NCI-H2171 treated with DMSO at 0.1 percent for 48 hours (cell line): ENCODE measurements at places on chromosomes 1 and 21.

DNA sequence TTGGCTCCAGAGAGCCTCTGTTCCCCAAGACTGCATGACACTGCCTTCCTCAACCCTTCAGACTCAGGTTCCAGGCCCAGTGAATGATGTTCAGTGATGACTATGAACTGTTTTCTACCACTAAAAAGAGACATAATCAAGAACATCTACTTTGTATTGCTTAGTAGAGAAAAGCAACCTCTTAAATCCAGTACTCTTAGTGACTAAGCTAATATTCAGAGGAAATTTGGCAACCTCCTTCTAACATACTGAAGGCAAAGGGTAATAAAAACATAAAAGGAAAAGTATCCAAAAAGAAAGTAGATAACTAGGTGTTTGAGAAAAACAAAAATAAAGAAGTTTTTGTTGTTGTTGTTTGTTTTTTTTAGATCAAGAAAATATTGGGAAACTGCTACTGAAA lies 153.3 kb upstream of the RUNX1 start:
- DNase-seq: no peak

DNA sequence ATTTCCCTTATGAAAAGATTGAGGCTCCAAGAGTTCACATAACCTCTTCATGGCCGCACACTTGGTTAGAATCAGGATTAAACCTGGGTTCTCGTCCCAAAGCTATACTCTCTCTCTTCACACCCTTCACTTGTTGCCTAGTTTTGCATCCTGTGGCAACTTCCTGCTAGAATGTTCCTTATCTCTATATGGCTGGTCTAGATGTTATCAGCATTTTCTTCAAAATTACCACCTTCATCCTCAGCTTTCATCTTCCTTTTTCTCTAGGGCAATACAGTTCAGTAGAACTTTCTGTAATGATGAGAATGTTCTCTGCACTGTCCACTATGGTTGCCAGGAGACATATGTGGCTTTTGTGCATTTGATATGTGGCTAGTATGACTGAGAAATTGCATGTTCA lies 31.1 kb upstream of the BCAR3 start:
- DNase-seq: no peak

DNA sequence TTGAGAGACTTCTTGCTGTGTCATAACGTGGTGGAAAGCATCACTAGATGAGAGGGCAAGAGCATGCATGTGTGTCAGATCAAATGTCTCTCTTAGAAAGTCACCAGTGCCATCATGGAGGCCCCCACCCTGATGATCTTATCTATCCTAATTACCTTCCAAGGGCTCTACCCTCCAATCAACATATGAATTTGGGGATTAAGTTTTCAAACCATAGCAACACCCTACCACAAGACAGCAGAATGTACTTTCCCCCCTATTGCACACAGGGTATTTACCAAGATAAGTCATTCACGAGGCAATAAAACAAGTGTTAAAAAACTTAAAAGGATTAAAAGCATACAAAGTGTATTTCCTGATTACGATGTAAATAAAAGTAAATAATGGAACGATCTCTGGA lies 515.6 kb downstream of the LMO4 start:
- DNase-seq: no peak

DNA sequence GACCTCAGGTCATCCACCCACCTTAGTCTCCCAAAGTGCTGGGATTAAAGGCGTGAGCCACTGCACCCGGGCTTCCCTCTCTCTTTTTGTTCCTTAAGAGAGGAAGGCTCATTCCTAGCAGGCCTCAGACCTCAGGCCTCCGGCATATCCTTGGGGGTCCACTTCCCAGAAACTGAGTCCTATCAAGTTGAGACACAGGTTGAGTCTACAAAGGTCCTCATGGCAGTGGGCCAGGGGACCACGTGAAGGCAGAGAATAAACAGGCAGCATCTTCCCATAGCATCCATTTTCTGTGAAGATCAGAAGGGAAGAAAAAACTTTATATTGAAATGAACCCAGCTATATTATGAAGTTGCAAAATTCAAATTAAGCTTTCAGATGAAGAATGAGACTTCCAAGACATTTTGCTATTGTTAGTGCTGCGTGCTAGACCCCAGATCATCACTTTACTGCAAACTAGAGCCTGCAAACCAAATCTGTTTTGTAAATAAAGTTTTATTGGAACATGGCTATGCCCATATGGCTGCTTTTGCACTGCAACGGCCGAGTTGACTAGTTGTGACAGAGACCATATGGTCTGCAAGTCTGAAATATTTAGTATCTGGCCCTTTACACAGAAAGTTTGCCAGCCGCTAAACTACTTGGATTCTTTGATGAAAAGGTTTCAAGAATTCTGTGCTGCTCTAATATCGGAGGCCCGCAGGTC lies 3.5 kb upstream of the CELA2A start:
- peak; percentile 63 for DNase-seq

GRCh38 chr1:31583995-31584868 lies 7.9 kb downstream of the TINAGL1 start:
- DNase-seq: no peak

DNA sequence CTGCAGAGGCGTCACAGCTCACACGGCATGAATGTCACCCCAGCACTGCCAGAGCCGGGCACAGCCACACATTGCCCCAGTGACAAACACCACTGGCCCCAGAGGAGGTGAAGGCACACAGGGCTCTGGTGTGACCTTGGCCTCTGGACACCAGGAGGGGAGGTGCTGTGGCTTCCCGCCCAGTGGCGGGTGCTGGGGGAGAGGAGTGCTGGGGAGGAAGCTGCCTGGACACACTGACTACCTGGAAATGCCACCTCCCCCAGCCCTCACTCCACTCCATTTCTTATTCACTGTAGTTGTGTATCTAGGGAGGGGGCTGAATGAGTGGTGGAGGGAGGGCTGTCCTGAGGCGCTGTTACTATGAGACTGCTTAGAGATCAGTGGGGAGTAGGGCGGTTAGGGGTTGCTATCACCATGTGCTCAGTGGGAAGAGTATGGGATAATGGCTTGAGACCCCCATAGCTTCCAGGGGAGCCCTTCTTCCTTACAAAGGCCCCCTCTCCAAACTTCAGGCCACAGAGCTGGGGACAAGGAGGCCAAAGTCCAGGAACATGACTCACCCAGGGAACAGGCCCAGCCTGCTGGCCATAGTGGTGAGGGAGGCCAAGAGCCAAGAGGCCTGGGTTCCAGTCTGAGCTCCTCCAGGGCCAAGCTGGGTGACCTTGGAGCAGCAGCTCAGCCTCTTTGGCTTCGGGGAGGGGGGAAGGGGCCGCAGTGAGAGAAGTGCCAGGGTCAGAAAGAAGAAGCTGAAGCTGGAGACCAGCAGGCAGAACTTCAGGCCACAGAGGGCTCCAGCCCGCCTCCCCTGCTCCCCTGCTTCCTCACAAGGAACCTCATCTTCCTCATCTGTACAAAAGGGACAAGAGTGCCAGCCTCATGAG lies 40.1 kb downstream of the AHDC1 start:
- no peak for DNase-seq

- peak; percentile 52 for DNase-seq
Observed at GRCh38 chr1:110339407-110340206, 430 bp downstream of the RBM15 start.

- no peak for DNase-seq
Observed at GRCh38 chr1:93605812-93606512, 75.7 kb downstream of the BCAR3 start.

- no peak for DNase-seq
Observed at GRCh38 chr1:11828511-11828910, 19.1 kb downstream of the NPPA start.

DNA sequence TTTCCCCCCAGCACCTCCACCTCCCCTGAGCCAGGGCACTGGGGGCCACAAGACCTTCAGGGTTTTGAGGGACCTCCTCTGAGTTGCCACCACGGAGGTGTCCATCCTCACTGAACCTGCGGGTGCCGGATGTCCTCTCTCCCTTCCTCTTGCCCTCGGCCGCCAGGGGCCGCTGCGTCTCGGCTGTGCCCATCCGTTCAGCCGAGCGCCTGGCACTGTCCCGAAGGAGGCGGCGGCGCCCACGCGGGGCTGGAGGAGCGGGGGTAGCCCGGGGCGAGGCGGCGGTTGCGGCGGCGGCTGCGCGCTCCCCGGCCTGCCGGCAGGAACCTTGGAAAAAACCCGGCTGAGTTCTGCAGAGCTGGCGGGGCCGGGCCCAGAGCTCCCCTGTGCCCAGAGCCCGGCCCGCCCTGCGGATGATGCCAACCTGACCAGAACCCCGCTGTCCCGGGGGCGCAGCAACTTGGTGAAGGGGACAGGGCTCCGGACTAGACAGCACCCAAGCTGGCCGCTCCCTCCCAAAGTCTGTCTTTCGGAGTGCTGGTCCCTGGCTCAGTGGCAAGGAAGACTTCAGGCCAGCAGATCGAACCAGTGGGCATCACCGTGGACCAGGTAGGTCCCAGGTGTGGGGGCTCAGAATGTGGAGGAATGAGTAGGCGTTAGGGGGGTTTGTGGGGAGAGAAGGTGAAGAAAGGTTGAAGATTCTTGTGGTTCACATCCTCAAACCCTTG lies 3.7 kb upstream of the PPM1J start:
- DNase-seq: peak; percentile 68

GRCh38 chr1:232984577-232985425 lies 34.4 kb downstream of the NTPCR start:
- no peak for DNase-seq
